Pulmonary artery endothelial cell (primary cell): ENCODE measurements at places on chromosomes 5 and 9. TPM values are rescaled to one million over a fixed set of nuclear protein-coding genes. Genes with fewer than 3 reads are reported as not detected.

Gene SPINK6
- not detected in 2 replicates for total RNA-seq

Gene GFRA3
- total RNA-seq, result not detected in 2 replicates

Gene PNPLA7
- 0.20 and 0.53 TPM in 2 replicates for total RNA-seq

Gene FRMPD1
- total RNA-seq, result not detected in 2 replicates

Gene LTC4S
- 0.46 and 0.66 TPM in 2 replicates for total RNA-seq

Gene CNTNAP3
- total RNA-seq, result 61.0 and 98.1 TPM in 2 replicates

Gene MYORG
- 3.5 and 5.7 TPM in 2 replicates for total RNA-seq

Gene C5orf34
- 4.2 and 5.4 TPM in 2 replicates for total RNA-seq

Gene INSYN2B
- total RNA-seq, result 8.8 and 21.4 TPM in 2 replicates

Gene ST8SIA4
- 1.1 and 3.2 TPM in 2 replicates for total RNA-seq

Gene UNC5A
- total RNA-seq, result 0.42 and 1.6 TPM in 2 replicates

Gene PRRT1B
- not detected in 2 replicates for total RNA-seq

Gene SLCO6A1
- total RNA-seq, result not detected in 2 replicates

Gene OGN
- not detected in 2 replicates for total RNA-seq

Gene PTGES
- total RNA-seq, result 0.18 TPM in 1 of 2 replicates, not detected in the other

Gene RMRP
- total RNA-seq, result 22,365 and 32,732 TPM in 2 replicates

Gene ZNF879
- 3.8 and 4.4 TPM in 2 replicates for total RNA-seq

- no peak for DNase-seq
These were observed 1.8 kb downstream of the HACD4 start for GRCh38 chr9:21029661-21030060.

- DNase-seq, result no peak
These were observed 955.2 kb upstream of the DMAC1 start for GRCh38 chr9:8754751-8755150.

DNA sequence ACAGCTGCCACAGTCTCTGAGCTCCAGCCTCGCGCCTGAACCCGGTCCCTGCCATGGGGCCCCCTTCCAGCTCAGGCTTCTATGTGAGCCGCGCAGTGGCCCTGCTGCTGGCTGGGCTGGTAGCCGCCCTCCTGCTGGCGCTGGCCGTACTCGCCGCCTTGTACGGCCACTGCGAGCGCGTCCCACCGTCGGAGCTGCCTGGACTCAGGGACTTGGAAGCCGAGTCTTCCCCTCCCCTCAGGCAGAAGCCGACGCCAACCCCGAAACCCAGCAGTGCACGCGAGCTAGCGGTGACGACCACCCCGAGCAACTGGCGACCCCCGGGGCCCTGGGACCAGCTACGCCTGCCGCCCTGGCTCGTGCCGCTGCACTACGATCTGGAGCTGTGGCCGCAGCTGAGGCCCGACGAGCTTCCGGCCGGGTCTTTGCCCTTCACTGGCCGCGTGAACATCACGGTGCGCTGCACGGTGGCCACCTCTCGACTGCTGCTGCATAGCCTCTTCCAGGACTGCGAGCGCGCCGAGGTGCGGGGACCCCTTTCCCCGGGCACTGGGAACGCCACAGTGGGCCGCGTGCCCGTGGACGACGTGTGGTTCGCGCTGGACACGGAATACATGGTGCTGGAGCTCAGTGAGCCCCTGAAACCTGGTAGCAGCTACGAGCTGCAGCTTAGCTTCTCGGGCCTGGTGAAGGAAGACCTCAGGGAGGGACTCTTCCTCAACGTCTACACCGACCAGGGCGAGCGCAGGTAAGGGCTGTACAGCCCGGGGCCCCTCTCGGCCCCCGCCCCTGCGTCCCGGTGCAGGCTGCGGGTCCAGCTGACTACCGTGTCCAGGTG, 509 bp downstream of the LVRN start:
- no peak for DNase-seq

- no peak for DNase-seq
These were observed 14.0 kb downstream of the MAP3K1 start for GRCh38 chr5:56829137-56829908.

DNA sequence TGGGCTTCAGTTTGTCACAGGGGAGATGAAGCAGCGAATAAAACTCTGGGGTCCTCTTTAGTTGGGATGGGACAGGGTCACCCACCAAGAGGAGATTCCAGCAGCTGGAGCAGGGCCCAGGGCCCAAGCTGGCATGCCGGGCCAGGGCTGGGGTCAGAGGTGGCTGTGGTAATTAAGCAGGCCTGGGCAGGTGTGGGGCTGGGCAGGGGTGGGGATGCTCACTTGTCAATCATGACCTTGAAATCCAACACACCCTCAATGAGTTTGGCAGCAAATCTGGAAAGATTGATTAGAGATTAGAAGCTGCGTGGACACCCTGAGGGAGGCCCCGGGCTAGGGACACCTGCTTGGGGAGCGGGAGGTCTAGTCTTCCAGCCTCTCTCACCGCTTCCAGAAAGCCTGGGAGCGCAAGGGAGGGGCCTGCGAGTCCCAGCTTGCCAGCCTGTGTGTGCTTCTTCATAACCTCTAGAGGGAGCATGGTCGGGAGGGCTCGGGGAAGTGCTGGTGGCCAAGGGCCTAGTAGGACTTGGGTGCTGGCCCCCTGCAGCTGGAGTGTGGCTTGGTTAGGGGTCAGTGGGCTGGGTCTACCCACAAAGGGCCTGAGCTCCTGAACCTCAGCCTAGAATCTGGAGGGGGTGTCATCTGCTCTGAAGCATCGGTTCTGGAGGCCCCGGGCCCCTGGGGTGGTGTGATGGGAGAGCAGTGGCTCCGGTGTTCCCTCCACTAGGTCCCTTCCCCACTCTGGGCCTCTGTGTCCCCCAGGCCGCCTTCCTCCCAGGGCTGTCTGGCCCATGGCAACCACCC, 7.6 kb downstream of the CRAT start:
- no peak for DNase-seq

GRCh38 chr5:139694556-139695177, 46.5 kb downstream of the CXXC5 start:
- DNase-seq, result no peak

GRCh38 chr5:473551-474192, 30.7 kb downstream of the EXOC3 start:
- DNase-seq, result no peak

- no peak for DNase-seq
These were observed 106.1 kb upstream of the SLC44A1 start for GRCh38 chr9:105138306-105138801.

- no peak for DNase-seq
These were observed 84.7 kb downstream of the LIFR start for GRCh38 chr5:38471709-38472108.

GRCh38 chr5:103469288-103470040, 93.1 kb downstream of the NUDT12 start:
- DNase-seq, result no peak

GRCh38 chr9:90642570-90643539, at the start of gene DIRAS2:
Gene DIRAS2 (minus strand): TSS chr9:90642824. CDS start chr9:90613827, 28,997 bp downstream.
- DNase-seq, result no peak

DNA sequence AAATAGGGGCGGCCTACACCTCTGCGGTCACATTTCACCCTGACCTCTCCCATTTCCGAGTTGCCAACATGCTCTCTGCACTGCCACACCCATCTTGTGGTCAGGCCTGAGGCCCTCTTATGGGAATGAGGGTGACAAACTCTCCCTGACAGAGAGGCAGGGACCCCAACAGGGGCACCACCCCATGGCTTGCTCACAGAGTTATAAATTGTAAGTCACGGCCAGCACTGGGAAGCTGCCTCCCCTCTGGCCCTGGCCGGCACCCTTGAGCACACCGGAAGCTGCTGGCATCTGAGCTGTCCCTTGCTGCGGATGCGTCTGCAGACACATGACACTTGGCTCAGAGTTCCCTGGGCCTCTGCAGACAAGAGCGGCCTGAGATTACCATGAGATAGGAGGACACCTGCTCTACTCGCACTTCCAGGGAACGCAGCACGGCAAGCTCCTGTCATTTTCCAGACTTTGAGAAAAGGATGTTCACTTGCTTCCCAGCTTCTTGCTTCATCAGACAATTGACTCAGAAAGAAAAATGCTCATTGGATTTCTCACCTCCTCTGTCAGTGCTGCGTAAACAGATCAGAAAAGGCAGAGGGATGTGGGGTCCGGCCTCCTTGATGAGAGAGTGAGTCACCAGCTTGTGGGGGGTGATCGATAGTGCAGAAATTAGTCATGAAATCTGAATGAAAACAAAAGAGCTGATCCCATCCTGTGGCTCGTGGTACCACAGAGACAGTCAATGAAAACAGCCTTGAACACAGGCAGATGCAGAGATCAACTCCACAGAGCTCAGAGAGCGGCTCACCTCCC, 269.8 kb downstream of the SYK start:
- DNase-seq, result no peak

DNA sequence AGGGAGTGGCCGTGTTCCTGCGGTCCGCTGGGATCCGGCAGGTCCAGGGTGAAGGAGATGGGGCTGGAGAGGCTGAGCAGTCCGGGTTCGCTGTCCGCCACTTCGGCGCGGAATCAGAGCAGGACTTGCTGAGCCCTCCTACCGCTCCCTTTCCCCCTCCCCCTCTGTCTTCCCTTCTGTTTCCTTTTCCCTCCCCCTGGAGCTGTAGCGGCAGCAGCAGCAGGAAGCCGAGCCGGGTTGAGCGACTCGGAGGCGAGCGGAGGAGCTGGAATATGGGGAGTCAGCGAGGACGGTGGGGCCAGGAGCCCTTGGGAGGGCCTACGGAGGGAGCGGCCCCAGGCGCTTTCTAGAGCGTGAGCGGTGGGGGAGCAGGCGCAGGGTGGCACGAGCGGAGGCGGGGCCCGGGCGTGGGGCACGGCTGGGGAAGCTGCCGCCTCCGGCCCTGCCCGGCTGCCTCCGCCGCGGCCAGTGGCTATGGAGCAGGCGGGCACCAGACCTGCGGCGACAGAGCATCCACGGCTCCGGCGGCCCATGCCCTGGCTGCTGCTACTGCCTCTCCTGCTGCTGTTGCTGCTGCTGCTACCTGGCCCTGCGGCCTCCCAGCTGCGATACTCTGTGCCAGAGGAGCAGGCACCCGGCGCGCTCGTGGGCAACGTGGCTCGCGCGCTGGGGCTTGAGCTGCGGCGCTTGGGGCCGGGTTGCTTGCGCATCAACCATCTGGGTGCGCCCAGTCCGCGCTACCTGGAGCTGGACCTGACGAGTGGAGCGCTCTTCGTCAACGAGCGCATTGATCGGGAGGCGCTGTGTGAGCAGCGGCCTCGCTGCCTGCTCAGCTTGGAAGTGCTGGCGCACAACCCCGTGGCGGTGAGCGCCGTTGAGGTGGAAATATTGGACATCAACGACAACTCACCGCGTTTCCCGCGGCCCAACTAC, at the start of gene PCDHAC2:
Gene PCDHAC2, plus strand, starts transcription at position 184 of the 933 bp plus-strand sequence. Its CDS starts 291 bp downstream, at position 475.
- no peak for DNase-seq

DNA sequence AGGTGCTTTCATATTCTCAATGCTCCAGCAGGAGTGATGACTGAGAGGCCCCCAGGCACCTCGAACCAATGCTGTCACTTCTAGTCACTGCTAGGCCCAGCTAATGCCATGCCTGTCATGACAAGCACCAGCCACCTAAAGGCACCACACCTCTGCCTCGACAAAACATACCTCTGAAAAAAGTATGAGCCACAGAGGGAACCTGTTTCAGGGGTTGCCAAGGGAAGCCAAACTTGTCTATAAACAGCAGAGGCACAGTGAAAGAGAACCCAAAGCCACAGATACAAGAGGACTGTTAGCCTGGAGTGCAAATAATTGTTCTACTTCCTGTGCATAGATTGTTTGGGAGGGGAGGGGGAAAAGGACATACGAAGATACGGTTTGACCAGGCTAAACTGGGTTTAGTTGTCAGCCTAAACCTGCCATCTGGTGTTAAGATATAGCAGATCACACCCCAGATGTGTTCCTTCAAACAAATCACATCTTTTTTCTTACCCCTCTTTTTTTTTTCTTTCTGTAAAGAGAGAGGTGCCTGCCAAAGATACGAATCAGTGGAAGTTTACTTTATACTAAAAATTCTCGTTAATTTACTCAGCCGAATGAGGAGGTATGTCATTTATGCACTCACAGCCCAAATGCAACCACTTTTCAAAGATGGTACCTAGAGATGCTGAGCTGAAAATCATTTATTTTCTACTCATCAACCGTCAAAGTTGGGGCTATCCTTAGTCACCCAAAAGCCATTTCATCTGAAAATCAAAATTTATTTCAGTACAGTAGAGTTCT, 45.7 kb downstream of the BNC2 start:
- no peak for DNase-seq

DNA sequence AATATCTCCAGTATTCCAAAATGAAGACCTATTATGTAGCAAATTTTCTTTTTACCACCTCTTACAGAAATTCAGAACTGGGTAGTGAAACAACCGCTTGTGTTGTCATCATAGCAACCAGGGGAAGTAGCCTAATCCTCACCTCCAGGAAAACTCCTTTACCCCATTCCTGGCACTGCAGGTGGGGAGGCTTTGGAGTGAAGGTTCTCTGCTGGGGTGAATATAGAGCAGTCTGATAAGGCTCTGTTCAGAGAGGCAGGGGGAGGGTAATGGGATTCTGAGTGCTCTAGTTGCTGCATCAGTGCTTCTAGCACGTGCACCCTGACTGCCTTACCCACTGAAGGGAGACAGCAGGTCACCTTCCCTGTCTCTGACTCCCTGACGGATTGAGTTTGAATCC, 116.2 kb downstream of the MAN2A1 start:
- DNase-seq, result no peak

- no peak for DNase-seq
These were observed 9.3 kb upstream of the TRIM36 start for GRCh38 chr5:115179030-115179393.

GRCh38 chr9:76302947-76303550, 91.2 kb downstream of the RFK start:
- peak; percentile 15 for DNase-seq

- no peak for DNase-seq
These were observed 56.1 kb downstream of the ITGA2 start for GRCh38 chr5:53045263-53045662.

GRCh38 chr5:142982821-142983200, 212.6 kb downstream of the ARHGAP26 start:
- DNase-seq, result no peak

GRCh38 chr5:78920604-78921003, 64.5 kb downstream of the ARSB start:
- no peak for DNase-seq

DNA sequence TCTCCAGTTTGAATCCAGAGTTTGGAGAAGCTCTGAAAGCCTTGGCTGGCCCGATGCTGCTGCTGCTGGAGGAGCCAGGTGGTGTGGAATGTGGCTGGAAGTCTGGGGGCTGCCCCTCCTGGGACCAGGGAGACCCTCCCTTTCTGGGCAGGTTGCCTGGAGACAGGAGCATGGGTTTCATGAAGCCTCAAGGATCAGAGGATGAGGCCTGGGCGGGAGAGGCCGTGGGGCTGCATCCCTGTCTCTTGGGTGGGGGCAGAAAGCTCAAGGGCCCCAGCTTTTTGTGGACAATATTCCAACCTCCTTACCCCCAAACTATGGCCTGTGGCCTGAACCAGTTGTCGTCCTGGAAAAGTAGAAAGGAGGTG, 10.1 kb downstream of the FGF18 start:
- DNase-seq, result no peak

- no peak for DNase-seq
These were observed 15.5 kb downstream of the BAAT start for GRCh38 chr9:101369286-101369685.

GRCh38 chr9:20507431-20507830, 114.9 kb downstream of the MLLT3 start:
- DNase-seq, result no peak

DNA sequence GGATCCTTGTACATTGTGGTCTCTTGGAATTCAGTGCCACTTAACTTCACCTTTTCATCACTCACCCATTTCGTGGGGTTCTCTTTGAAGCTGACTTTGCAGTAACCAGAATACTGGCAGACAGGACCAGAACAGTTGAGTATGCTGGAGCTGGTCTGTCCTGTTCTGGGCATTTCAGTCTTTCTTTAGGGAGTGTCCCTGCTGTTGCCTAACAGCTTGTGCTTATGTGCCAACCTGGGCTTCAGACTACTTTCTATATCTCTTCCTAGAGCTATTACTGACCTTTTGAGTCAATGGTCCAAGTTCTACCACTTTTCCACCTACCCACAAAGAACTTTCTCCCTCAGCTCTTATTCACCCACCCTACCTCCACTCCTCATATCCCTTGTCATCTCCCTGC, 10.0 kb upstream of the INSL6 start:
- no peak for DNase-seq
